ENCODE measurements at places on chromosomes 2 and 18. TPM values are rescaled to one million over a fixed set of nuclear protein-coding genes. Genes with fewer than 3 reads are reported as not detected.

- DNase-seq, result no peak
These were observed 9.9 kb downstream of the FARSB start for GRCh38 chr2:222646008-222646407.

- DNase-seq, result no peak
These were observed 494.0 kb upstream of the MYT1L start for GRCh38 chr2:2825062-2825461.

DNA sequence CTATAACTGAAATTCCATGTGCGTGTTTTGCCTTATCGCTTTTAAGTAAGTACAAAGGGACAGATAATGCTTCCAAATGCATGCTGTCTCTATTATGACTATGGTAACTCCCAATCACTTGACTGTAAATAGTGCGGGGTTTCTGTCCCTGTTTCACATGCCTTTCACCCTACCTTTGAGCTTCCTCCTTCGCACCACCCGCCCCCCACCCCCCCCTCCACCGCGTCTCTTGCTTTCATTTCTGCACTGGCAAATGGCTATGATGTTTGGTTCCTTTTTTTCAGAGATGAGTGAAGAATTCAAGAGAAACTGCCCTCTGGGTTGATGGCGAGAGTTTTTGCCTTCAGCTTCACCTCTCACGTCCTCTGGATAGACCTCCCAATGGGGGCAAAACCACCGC lies 25.0 kb upstream of the SPP2 start:
- DNase-seq, result no peak

The ZBTB7C gene
- 22.4 TPM for total RNA-seq

DNA sequence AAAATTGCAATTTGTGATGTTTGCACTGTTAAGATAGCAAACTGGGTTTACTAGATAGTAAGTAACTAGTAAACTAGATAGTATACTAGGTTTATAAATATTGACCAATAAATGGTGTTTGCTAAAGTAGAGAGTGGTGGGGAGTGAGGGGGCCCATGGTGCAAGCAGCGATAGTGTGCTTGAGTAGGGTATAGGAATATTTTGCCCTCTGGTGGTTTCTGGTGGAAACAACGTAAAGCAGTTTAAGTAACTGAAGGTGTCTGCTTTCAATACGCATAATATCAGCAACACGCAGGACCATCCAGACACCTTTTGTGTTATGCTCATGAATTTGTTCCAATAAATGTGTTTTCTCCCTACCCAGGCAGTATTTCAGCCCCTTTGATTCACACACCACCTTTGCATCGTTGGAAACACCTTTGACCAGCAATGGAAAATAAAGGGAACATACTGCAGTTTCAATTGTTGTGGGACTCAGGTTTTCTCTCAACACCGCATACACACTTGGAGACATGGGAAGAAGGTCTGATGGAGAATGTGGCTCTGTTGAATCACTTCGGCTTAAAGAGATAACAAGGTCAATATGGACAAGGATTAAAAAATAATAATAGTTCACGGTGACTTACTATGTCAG lies 16.7 kb upstream of the STAT1 start:
- no peak for DNase-seq

The TMEM17 gene
- total RNA-seq, result 1.1 TPM

DNA sequence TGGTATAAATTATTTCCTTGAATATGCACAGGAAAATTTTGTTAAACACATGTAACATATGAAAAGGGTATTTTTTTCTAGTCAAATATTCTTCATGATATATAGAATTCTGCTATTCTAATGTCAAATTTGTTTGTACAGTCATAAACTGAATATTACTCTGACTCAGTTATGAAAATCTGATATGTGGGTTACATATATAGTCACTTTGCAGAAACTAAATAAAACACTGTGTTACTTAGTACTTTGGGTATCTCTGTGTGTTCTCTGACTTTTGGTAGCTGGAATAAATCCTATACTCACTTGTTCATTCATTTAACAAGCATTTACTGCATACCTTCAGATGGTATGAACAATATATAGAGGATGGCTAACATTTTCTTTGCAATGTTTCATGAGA lies 159.4 kb downstream of the TTC27 start:
- DNase-seq, result no peak
